Peyer's patch (tissue), 4 donors: ENCODE measurements at places on chromosomes 16 and 17.

- DNase-seq, result no peak
Measured at GRCh38 chr17:46972346-46972745, 6.7 kb downstream of the RPRML start.

DNA sequence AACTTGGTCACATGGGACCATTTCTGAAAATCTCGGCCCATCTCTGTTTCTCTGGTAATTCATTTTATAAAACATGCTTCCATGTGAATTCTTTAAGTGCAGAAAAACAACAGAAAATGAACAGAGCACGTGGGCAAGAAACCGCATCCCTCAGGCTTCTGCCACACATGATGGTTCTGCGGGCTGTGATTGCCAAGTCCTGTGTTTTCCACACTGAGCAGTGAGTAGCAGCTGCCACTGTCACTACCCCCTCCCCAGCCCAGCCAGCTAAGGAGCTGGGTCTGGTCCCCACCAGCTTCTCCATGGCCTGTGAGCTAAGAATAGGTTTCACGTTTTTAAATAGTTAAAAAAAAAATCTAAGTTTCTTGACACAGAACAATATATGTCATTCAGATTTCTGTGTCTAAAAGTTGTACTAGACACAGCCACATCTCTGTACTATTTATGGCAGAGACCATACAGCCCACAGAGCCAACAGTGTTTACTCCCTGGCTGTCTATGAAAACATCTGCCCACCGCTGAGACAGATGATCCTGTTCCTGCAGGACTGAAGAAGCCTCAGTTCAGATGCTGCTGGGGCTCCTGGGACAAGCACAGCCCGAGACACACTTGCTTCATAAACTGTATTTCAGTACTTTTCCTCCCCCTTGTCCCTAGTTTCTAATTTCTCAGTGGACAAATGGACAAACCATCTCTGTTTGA is 41.5 kb downstream of the USP22 start:
- DNase-seq, result no peak

DNA sequence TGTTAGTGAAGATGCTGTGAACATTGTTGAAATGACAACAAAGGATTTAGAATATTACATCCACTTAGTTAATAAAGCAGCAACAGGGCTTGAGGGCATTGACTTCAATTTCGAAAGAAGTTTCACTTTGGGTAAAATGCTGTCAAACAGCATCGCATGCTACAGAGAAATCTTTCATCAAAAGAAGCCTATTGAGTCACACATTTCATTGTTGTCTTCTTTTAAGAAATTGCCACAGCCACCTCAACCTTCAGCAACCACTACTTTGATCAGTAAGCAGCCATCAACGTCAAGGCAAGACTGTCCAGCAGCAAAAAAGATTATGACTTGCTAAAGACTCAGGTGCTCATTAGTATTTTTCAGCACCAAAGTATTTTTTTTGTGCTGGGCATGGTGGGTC is 13.2 kb upstream of the MAP2K6 start:
- DNase-seq, result no peak

DNA sequence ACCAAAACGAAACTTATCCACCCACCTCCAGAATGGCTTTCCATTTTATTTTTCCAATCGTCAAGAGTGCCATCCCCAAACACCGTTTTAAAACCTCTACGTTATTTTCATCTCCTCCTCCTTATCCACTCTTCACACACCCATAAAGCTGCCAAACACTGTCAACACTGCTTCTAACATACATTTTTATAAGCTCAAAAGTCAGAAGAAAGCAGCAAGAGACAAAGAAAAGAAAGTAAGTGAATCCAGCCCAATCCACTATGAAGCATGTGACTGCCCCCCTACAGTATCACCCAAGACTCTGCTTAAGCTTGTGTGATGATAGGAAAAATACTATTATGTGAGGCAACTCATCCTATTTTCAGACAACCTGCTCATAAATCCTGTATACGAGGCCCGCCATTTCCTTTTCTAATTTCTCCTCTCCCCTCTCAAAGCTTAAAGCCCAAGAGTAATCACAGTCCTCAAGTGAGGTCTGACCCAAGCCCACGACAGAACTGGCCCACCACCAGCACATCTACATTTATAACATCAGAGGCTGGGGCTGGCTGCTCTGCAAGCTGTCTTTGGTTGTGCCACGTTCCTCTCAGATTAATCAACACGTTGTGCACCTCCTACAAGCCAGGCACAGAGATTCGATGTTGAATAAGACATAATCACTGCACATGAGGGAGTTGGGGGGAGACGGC is 16.3 kb downstream of the USP31 start:
- no peak for DNase-seq

DNA sequence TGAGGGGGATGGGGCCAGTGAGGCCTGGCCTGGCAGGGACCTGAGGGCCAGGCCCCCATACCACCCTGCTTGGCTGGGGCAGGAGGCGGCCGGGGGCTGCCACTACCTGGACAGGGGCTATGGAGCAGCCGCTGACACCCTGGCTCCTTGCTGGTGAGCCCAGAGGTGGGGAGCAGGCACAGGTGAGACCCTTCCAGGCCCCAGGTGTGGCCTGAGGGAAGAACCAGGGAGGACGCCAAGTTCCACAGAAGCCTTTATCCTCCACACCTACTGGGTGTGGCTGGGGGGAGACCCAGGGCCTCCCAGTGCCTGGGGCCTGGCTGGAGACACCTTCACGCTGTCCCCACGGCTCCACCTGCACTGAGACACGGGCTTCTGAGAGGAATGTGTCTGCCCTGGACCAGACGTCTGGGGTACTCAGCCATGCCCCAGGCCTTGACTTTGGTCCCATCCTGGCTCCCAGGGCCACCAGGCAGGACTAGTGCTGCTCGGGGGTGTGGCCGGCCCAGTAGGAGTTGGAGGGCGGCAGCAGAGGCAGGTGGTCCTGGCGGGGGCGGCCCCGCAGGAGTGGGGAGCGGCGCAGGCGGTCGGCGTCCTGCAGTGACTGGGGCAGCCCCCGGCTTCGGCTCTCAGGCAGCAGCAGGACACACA is 4.7 kb downstream of the SLC22A31 start:
- DNase-seq, result no peak

GRCh38 chr17:42266918-42267766 is 9.0 kb downstream of the STAT5B start:
- no peak for DNase-seq

- DNase-seq, result no peak
Measured at GRCh38 chr16:76946879-76947278, 244.1 kb upstream of the MON1B start.

GRCh38 chr16:85354686-85355514 is 242.6 kb upstream of the CIBAR2 start:
- no peak for DNase-seq

DNA sequence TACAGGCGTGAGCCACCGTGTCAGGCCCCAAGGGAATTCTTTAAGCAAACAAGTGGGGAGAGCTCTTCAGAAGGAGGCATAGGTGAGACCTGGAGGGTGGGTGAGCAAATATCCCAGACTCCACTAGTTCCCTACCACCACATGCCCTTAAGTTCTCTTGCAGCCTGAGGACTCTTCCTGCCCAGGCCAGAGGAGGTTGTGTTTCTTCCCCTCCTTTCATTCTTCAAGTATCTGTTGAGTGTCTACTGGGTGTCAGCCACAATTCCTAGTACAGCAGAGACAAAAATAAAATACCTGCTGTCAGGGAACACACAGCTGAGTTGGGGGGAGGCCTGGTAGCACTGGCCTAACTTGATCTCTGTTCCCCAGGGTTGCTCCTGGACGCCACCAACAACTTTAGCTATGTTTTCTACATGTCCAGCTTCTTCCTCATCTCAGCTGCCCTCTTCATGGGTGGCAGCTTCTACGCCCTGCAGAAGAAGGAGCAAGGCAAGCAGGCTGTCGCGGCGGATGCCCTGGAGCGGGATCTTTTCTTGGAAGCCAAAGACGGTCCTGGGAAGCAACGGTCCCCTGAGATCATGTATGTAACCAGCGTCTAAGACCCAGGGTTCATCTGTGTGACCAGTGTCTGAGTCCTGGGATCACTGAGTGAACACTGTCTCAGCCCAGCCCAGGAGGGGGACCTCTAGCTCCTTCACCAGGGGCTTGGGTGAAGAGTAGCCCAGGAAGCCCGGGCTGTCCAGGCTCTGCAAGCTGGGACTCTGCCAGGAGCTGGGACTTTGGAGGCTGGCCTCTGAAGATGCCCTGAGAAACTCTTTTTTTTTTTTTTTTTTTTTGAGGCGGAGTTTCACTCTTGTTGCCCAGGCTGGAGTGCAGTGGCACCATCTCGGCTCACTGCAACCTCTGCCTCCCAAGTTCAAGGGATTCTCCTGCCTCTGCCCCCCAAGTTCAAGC is 5.9 kb upstream of the ARMC7 start:
- DNase-seq, result no peak

GRCh38 chr16:51523400-51523799 is 372.3 kb upstream of the SALL1 start:
- DNase-seq, result no peak

- no peak for DNase-seq
Measured at GRCh38 chr17:43015579-43015978, 6.6 kb downstream of the VAT1 start.

GRCh38 chr16:4677390-4677789 is 16.0 kb upstream of the NUDT16L1 start:
- DNase-seq, result no peak

GRCh38 chr17:40218006-40218739 is 931 bp upstream of the WIPF2 start:
- no peak for DNase-seq

GRCh38 chr17:5446786-5447185 is 7.8 kb upstream of the C1QBP start:
- no peak for DNase-seq

DNA sequence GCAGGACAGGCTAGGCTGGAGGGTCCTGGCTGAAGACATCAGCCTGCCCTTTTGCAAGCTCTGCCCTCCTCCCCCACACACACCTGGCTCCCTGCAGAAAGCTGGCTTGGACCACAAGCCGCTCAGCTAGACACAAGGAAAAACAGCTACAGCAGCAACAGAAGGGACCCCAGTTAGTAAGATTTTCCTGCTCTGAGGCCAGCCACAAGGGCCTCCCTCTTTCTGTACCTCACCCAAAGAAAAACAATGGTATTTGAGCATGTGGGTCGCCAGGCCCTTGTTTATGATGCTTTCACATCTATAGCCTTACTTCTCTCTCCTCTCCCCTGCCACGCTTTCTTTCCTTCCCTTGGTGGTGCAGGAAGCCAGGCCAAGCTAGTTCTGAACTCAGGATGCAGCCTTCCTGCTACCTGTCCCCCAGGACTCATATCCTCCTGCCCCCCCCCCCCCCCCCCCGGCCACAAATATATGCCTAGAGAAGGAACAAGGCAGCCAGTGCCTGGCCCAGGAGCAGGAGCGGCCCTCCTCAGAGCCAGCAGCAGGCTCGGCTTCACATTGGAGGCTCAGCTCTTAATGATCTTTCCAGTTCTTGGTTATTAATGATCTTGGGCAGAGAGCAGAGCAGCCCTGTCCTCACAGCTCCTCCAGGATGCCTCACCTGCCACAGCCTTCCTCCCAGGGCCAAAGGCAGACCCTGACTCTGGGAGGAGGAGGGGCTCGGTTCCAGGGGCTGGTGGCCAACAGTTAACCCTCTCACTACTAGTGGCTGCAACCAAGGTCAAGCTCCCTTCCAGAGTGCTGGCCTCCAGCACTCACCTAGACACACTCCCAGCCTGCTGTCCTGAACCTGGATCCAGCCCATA is 19.5 kb downstream of the GRIN2C start:
- DNase-seq, result no peak

DNA sequence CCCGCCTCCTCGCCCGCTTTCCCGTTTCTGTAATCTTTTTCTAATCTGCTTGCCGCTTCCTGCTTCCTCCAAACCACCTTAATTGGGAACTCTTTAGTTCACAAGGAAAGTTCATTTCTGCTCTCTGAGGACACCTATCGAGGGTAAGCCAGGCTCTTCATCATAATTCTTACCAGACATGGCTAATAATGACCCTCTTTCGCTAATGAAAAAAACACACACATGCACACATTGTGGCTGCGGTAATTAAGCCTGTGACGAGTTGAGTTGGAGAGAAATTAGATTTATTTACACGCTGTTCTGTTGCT is 100.6 kb downstream of the ZNF423 start:
- DNase-seq, result no peak
